Esophagus squamous epithelium (tissue), 5 donors: ENCODE measurements at places on chromosomes 11 and 22.

- DNase-seq = no peak
Observed at GRCh38 chr11:78019808-78020207, 3.3 kb downstream of the KCTD14 start.

DNA sequence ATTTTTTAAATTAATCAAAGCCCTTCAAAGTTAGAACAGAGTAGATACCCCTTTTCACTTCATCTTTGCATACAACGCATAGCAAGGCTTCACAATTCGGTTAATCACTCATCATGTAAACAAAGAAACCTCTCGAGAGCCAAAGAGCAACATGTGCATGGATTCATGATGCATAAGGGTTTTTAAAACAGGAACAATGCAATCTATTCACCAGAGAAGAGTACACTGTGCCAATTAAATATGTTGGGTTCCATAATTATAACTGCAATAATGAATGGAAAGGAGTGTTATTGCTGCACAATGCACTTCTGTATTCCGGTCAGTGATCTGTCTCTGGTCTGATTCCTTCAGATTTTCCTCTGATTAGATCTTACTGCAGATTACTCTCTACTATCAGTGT is 45.3 kb downstream of the CADM1 start:
- no peak for DNase-seq

- DNase-seq = no peak
Observed at GRCh38 chr11:67273260-67273990, 7.2 kb downstream of the GRK2 start.

GRCh38 chr11:42778193-42778592 is 533.6 kb upstream of the API5 start:
- no peak for DNase-seq

- DNase-seq = no peak
Observed at GRCh38 chr11:22920939-22921565, 60.8 kb upstream of the CCDC179 start.
